Fibroblast of the conjunctiva (primary cell): ENCODE measurements at places on chromosomes 7 and 10.

- DNase-seq: no peak
These were observed 128.6 kb downstream of the SKIDA1 start for GRCh38 chr10:21396889-21397288.

GRCh38 chr7:112648781-112649180, 141.4 kb downstream of the TMEM168 start:
- no peak for DNase-seq

DNA sequence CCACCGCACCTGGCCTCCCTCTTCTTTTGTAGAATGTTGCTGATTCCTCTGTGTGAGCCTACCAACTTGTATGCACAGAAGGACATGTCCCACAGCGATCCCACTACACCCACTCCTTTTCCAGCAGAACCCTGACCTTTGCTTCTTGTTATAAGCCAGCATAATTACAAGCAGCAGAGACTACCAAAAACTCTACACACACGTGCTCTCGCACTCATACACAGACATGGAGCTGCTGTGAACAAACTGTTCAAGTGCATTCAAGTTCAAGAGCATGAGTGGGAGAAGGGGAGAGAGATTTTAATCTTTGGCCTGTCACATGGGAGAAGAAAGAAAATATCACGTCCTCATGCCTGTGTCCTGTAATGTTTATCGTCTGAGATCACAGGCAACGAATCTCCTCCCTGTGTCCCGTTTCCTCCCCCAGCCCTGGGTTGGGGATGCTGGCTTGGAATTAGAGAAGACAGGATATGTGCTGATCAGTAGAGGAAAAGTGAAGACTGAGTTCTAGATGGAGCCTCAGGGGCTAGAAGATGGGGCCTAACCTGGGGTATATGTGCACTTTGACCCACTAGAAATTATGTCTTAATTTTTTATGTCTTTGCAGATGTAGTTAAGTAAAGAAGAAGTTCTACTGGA, 79.6 kb downstream of the NHLRC2 start:
- DNase-seq: no peak

- DNase-seq: peak; percentile 75
These were observed 1.9 kb downstream of the TTYH3 start for GRCh38 chr7:2633538-2634266.

GRCh38 chr10:7417103-7417623, 6.3 kb upstream of the SFMBT2 start:
- DNase-seq: peak; percentile 55

- no peak for DNase-seq
These were observed 55.3 kb upstream of the BMPER start for GRCh38 chr7:33849971-33850559.

- DNase-seq: no peak
These were observed 48.4 kb downstream of the LHPP start for GRCh38 chr10:124509880-124510632.

- DNase-seq: no peak
These were observed 18.1 kb downstream of the FOXP2 start for GRCh38 chr7:114432703-114433102.

DNA sequence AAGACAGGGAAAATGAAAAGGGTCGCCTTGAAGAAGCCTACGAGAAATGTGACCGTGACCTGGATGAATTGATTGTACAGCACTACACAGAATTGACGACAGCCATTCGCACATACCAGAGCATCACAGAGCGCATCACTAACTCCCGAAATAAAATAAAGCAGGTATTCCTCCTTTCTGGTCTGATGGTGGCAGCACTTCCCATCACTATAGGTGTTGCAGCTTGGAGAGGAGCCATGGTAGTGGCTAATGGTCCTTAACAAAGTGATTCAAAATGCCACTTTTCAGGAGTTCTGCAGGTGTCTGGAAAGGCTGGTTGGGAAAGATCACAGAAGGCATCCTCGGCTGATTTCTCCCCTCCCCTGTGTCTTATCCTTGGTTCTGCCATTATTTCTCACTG, 22.1 kb downstream of the EXOC4 start:
- no peak for DNase-seq

DNA sequence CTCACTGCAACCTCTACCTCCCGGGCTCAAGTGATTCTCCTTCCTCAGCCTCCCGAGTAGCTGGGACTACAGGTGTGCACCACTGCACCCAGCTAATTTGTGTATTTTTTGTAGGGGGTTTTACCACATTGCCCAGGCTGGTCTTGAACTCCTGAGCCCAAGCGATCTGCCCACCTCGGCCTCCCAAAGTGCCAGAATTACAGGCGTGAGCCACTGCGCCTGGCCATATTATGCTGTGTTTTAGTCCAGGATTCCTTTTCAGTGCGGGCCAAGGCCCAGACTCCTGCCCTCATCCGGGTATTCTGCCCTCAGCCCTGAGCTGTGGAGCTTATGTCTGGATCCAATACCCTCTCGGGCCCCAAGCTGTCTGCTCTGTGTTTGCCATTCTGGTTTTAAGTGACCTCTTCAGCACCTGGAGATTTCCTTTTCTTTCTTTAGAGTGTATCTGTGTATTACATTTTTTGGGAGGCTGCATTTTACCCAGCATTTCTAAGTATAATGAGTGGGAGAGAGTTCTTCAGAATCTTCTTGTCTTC, 114.9 kb downstream of the BUB3 start:
- DNase-seq: no peak

DNA sequence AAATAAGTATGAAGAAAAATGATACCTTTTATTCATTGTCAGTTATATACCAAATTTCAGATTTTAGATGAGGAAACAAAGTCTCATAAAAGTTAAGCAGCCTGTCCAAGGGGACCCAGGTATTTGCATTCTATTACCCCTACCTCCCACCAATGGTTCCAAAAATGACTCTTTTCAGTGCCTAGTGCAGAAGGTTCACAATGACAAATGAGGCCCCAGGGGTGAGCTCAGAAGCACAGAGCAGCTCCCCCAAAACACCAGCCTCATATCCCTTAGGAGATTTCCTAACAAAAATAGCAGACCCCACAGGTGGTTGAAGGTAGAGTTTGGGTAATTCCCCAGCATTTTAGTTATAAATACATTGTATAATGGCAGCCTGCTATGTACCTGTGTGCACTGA, 168.6 kb downstream of the REEP3 start:
- DNase-seq: no peak

GRCh38 chr7:123533929-123534382, 439 bp downstream of the IQUB start:
- no peak for DNase-seq

DNA sequence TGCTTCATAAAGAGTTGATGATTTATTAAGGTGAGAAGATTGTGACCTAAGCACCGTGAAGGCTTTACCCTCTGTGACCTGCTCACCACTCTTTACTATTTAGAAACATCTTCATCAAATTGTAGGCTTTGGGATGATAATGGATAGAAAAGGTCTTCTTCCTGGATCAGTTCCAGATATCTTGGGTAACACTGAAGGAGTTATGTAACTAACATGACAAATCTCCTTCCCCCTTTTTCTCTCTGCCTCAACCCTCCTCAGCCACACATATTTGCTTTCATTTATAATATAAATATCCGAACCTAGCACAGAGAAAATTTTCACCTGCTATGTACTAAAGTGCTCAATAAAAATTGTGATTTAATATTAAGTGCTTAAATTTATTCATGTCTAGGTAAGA, 151.5 kb downstream of the FRMD4A start:
- no peak for DNase-seq

DNA sequence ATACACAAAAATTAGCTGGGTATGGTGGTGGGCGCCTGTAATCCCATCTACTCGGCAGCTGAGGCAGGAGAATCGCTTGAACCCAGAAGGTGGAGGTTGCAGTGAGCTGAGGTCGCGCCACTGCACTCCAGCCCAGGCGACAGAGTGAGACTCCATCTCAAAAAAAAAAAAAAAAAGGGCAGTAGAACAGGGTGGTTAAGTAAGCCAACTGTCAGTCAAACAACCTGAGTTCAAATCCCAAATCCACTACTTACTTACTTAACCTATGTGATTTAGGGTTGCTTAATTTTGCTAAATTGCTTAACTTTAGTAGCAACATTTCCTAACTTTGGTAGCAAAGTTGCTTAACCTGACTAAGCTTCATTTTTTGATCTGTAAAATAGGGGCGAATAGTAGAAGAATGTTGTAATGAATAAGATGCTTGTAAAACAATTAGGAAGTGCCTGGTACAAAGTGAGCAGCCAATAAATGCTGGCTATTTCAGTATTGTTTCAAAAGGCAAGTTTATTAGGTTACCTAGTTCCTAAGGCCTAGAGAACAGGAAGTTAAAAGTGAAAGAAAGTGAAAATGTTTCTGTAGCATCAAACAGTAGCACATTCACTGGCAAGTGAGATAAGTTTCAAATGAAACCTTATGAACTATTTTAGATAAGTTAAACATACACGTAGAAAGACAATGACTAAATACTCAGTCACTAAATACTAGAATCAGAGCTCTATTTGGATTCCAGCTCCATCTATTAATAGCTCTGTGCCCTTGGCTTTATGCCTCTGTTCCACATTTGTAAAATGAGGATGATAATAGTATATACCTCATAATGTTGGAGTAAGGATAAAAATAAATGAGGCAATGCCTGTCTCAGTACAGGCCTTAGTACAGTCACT, 64.3 kb downstream of the HOXA1 start:
- DNase-seq: no peak

DNA sequence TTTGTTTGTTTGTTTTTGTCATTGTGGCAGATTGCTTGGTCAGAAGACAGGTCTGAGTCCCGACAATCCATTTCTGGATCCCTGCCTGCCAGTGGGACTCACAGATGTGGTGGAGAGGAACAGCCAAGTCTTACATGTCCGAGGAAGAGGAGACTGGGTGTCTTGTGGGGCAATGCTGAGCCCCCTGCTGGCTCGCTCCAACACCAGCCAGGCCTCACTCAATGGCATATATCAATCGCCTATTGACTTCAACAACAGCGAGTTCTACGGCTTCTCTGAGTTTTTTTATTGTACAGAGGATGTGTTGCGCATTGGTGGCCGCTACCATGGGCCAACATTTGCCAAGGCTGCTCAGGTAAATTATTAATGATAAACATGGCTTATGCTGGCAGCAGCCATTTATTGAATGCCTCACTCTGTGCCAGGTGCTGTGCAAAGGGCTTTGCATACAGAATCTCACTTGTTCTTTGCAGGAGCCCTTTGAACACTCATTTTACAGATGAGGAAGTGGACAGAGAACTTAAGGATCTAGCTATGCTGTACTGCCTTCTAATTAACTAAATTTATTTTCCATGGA, 33.3 kb downstream of the COX15 start:
- DNase-seq: no peak

GRCh38 chr7:117076426-117076943, 123.2 kb downstream of the ST7 start:
- DNase-seq: no peak

DNA sequence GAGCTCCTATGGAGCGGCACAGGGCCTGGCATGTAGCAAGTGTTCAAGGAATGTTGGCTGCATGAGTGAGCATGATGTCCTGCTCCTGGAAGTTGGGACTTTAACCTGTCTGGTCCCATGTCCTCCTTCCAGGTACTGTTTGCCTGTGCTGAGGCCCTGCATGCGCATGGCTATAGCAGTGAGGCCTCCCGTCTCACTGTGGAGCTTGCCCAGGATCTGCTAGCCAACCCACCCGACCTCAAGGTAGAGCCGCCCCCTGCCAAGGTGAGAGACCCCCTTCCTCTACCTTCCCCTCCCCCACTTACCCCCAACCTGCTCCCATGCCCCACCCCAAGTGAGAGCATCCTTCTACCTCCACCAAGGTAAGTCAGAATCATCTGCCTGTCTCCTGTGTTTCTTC, 8.1 kb downstream of the ZSWIM8 start:
- DNase-seq: no peak

GRCh38 chr10:102283488-102283887, 38.2 kb downstream of the GBF1 start:
- no peak for DNase-seq

GRCh38 chr10:113056441-113057021, 106.5 kb downstream of the TCF7L2 start:
- DNase-seq: peak; percentile 64

DNA sequence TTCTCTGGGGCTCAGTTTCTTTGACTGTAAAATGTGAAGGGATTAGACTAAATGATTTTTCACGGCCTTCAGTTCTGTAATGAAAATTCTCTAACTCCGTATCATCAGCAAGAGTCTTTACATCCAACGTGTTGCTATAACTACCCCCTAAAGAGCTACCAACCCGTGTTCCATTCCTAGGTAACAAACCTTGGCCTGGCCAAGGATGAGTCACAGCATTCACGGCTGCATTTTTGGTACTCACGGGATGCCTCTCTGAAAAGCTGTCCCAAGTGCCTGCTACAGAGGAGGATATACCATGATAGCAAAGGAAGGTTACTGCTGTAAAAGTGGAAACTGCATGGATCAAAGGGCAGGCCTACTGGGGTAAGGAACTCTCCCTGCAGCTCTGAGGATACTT, 5.9 kb downstream of the LRRC4 start:
- no peak for DNase-seq

- DNase-seq: no peak
These were observed 324.5 kb downstream of the GFRA1 start for GRCh38 chr10:115948465-115948864.

DNA sequence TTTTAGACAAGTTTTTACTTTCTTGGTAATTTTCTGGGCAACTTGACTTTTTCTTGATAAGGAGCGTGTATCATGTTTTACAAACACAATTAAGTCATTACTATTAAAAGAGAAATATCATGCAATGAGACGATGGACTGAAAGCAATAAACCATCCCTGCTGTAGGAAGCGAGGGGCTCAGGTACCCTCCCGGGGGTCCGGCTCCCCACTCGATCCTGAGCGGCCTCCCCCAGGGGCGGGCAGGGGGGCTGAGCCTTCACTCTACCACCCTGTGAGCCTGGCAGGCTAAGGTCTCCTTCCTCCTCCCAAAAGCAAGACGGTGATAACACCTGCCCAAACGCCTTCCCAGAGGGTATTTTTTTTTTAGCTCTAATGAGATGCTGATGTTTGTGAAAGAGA, 51.8 kb upstream of the ADGRA1 start:
- no peak for DNase-seq

- DNase-seq: no peak
These were observed 427.4 kb downstream of the SORCS3 start for GRCh38 chr10:105068497-105068896.

DNA sequence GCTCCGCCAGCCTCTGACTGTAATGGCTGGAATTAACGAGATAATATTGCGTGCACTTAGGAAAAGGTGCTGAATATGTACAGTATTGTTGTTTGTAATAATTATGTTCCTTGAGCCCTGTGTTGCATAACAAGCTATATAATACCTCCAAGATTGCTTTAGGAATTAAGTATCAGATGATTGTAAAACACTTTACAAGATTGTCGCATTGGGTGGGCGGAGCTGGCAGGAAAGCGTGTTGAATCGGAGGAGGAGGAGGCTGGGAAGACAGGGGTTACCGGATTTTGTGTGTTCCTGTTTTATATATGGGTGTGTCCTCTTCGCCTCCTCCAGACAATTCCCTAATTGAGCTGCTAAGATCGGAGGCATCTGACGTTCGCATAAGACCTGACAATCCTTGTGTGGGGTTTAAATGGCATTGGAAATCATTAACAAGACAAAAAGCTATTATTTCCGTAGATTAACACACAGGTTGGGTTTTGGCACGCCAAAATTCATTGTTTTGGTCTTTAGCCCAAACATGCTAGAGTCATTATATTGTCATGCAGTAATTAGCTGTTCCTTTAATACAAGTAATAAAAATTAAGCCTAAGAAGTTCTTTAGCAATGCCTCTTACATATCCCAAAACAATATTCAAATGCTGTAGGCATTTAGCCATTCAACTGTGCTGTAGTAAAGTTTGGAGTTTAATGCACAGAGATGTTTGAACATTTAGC, 192.9 kb upstream of the SH2B2 start:
- no peak for DNase-seq
